Left cardiac atrium (tissue), 4 donors: ENCODE measurements at places on chromosomes 16 and 17.
A peak's percentile ranks its signal among the peaks of the same experiment; 100 is the strongest.

DNA sequence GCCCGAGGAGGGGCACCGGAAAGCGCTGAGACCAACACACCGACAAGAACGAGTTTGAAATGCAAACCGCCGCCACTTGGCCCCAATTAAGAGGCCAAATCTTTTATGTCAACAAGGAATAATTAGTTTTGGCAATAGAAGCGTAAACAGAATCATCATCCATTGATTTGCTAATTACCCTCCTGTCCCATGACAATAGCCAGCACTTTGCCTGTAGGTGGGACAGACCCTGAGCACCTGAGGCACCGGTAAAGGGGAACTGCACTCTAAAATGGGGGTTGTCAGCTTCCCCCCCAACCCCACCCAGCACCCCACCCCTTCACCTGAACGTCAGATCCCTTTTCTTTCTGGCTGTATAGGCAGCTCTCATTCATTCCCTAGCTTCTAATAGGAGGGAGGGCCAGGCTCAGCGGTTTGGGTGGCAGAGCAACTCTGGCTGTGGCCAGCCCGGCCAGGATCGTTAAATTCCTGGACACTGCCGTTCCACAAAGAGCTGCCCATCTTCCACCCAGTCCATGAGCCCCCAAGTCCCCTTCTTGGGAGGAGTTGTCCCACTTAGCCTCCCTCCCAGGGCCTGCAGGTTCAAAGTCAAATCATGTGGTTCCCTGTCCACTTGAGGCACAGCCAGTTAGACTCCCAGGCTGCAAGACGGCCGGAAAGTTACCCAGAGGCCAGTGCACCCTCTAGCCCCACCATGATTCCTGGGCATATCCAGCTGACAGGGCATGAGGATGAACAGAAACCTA lies 45.8 kb downstream of the WNT3 start:
- DNase-seq, result no peak

- peak; percentile 34 for DNase-seq
Observed at GRCh38 chr16:58421059-58421458, 28.8 kb downstream of the GINS3 start.

DNA sequence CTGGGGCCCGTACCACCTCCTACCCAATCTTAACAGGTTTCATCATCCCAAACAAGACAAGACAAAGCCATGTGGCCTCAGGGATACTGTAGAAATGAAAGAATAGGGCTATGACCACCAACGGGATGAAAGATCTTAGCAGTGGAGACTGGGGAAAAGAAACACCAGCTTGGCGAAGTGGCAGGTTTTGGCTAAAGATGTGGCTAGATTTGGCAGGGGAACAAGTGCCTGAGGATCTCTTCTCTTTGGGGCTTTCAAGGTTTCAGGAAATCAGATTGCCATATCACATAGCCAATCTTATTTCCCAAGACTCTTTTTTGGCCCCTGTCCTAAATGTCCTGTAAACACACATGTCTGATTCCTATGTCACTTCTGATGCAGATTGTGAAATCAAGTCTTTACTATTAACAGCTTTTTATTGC lies 6.9 kb downstream of the KRT24 start:
- no peak for DNase-seq

GRCh38 chr17:56359518-56359917 lies 206.2 kb downstream of the ANKFN1 start:
- no peak for DNase-seq

DNA sequence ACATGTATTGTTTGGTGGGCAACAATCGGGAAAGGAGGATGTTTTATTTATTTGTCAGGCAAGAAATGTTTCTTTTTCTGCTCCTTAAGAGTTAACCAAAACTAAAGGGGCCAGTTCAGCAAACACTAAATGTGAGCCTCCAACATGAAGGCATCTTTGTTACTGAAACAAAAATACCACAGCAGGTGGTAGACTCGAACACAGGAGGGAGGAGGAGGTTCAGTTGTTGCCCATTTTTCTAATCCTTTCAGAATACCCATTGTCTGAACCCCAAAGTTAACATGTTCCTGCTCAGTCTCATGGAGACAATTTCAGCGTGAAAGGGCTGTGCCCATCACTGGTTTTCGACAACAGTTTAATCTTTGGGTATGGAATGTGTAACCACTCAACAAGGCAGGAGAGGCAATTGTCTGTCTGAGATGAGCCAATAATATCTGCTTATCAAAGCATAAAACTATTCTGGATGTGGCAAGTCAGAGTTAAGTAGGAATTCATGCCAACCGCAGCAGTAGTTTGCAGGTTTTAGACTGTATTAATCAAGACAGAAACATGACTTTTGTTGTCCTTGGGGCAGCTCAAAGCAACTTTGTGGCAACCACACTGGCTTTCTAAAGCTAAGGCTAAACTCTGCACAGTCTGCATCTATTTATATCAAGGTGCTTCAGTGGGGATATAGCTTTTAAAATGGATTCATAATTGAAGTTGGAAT lies 211.7 kb downstream of the FTO start:
- DNase-seq, result no peak
